ENCODE measurements at places on chromosomes 7 and 10. TPM values are rescaled to one million over a fixed set of nuclear protein-coding genes. Genes with fewer than 3 reads are reported as not detected.

- no peak for DNase-seq
These were observed 333.7 kb downstream of the RNLS start for GRCh38 chr10:88249450-88249849.

- DNase-seq = no peak
These were observed 242.0 kb upstream of the YAE1 start for GRCh38 chr7:39324139-39324760.

DNA sequence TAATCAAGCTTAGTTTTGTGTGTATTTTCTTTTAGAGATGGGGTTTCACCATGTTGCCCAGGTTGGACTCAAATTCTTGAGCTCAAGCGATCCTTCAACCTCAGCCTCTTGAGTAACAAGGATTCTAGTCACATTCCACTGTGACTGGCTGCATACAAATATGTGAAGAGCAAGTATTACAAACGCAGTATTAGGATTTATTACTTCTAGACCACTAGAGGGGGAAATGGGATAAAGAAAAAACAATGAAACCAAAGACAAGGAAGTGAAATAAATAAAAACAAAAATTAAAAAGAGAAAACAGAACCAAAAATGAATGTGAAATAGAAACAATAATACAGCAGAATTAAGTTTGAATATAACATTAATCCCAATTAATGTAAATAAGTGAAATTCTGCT lies 308.7 kb downstream of the ANKRD30A start:
- no peak for DNase-seq

GRCh38 chr7:32474008-32474407 lies 16.2 kb downstream of the LSM5 start:
- no peak for DNase-seq

GRCh38 chr7:124376111-124376510 lies 343.2 kb upstream of the TMEM229A start:
- DNase-seq = no peak

DNA sequence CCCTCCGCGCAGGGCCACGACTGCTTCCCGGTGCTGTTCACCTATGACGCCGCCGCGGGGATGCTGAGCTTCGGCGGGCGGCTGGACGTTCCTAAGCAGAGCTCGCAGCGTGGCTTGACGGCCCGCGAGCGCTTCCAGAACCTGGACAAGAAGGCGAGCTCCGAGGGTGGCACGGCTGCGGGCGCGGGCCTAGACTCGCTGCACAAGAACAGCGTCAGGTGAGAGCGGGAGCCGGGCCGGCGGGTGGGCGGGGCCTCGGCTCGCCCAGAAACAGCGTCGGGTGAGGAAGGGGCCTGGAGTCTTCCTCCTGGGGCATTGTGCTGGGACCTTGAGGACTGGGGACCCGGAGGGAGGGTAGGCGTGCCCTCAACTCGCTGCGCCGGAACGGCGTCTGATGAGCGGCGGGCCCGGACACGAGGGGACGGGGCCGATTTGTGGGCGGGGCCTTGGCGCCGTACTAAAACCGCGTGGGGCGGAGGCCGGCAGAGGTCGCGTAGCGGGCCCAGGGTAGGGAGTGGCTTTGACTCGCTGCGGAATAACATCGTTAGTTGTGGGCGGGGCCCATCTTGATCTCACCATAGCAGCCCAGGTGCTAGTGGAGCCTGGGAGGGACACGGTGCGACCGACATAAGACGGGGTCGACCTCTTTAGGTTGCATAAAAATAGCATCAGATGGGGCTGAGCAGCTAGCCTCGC lies 15.6 kb downstream of the PDAP1 start:
- no peak for DNase-seq

DNA sequence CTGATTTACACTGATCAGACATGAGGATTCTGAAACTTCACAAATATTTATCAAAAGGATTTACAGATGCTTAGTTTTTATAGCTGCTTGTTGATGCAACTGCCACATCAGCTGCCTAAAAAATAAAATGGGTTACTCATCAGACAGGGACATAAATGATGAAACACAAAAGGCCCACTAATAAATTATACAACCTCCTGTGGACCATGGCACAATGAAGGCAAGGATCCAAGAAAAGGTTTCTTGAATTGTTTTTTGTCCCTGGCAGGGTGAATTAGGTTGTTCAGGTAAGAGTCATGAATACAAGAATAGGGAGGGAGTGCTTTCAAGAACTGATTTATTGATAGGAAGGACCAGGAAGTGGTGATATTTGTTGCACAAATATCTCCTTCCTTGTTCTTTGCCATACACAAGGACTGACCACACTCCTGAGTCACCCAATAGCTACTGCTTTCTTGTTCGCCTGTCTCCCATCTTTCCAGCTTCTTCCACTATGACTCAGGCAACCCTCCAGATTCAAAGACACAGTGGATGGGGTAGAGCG lies 234.5 kb downstream of the AHR start:
- DNase-seq = no peak

Gene RNF133
- 1.7 TPM for total RNA-seq

Gene SLC18A3
- not detected for total RNA-seq

Gene NPFFR1
- 0.60 TPM for total RNA-seq

Gene CLDN3
- total RNA-seq = not detected

DNA sequence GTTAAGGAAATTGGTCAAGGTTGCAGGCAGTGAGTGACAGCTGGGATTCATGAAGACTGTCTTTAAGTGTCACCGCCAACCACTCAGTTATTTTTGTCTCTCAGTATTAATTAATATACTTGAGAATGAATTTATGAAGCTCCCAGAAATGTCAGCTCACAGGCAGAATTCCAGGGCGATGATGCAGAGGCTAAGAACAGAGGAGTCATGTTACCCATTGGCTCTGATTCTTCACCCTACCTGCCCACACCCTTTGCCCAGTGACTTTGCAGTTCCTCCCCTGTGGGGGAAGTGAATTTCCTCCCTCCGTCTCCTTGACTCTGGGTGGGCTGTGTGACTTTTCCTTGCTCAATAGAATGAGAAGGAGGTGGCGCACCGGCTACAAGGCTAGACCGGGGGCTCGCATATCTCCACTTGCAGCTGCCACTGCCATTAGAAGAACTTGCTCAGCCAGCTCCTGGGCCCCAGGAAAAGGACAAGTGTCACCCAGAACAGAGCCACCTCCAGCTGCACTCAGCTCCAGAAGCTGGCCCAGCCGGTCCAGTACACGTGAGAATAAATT lies 157.1 kb upstream of the PRKCQ start:
- peak; percentile 27 for DNase-seq

DNA sequence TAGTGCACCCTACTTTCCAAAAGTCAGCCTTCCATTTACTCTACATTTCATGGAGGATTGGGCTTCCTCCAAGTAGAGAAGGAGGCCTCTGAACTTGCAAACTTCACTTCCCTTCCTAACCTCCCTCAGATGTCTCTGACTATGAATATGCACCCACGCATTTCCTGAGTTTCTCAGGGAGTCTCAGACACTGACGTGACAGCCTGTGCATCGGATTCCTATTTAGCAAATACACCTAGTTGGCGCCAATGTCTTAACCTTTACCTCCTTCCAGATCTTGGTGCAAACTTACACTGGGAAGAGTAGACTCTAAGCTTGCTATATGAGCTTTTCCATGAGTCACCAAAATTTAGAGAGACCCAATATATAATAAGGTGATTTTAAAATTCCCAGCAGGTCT lies 920.1 kb upstream of the AUTS2 start:
- DNase-seq = no peak

- no peak for DNase-seq
These were observed 330.8 kb downstream of the DPP6 start for GRCh38 chr7:154383045-154383444.

Gene ANKRD7
- total RNA-seq = not detected

All from omental fat pad (tissue), 4 donors.